ENCODE measurements at places on chromosomes 4 and X. TPM values are rescaled to one million over a fixed set of nuclear protein-coding genes. Genes with fewer than 3 reads are reported as not detected.

Gene RASSF6
- not detected for total RNA-seq

GRCh38 chr4:1866189-1866661 lies 5.0 kb upstream of the NSD2 start:
- no peak for DNase-seq

DNA sequence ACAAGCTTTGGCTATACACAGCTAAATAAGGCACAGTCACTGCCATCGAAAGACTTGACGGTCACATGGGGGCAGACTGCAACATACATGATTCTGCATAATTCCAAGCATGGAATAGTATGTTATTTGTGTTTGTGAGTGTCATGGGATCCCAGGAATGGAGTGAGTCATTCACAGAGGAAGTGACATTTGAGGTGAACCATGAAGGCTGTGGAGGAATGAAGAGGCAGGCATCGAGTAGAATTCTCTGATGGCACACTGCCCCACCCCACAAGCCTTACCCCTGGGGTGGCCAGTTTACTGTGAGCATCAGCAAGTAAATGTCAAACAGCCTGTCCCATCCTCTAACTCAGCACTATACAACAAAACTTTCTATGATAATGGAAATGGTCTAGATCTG lies 619.7 kb downstream of the MID1IP1 start:
- no peak for DNase-seq

DNA sequence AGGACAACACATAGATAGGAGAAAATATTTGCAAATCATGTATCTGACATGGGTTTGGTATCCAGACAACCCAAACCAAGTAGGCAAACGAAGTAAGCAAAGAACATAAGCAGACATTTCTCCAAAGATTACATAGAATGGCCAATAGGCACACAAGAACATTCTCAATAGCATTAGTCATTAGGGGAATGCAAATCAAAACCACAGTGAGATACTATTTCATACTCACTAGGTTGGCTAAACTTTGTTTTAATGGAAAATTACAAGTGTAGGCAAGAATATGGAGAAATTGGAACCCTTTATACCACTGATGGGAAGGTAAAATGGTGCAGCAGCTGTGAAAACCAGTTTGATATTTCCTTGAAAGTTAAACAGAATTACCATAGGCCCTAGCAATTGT lies 74.7 kb downstream of the CHRNA9 start:
- no peak for DNase-seq

Gene BOD1L1
- 31.0 TPM for total RNA-seq
